ENCODE measurements at places on chromosomes 2 and 18.

GRCh38 chr18:78983512-78983911 is 3.9 kb downstream of the SALL3 start:
- no peak for DNase-seq

GRCh38 chr2:216352653-216353270 is 19.5 kb downstream of the MARCHF4 start:
- no peak for DNase-seq

DNA sequence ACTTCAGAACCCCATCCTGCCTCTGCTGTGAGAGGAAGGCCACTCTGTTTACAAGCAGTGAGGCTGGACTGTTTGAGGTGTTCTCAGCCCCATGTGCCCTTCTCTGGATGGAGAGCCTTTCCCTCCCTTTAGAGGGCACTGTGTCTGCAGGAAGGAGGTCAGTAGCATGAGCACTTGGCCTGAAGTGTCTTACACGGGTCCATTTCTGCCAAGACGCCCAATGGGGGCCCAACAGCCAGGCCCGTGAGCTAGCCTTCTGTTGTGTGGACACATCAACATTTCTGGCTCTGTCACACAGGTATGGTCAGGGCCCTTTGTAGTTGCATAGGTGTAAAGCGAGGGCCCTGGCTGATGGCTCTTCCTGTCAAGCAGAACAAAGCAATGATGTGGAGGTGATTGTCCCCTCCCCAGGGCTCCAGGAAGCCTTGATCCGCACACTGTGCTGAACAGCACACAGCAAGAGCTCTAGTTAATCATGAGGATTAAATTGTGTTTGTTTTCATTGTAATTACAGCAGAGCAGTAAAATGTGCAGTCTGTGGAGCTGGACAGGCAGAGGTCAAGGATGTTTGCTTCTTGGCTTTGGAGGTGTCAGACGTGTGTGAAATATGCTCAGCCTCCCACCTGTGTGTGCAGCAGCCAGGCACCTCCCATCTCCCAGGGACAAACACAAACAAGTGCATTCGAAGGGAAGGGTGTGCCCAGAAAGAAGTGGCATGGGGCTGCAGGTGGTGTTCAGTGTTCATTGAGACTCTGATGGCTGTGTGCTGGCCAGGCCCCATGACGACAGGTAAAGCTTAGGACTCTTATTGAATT is 132.1 kb downstream of the SH3RF3 start:
- DNase-seq: no peak

DNA sequence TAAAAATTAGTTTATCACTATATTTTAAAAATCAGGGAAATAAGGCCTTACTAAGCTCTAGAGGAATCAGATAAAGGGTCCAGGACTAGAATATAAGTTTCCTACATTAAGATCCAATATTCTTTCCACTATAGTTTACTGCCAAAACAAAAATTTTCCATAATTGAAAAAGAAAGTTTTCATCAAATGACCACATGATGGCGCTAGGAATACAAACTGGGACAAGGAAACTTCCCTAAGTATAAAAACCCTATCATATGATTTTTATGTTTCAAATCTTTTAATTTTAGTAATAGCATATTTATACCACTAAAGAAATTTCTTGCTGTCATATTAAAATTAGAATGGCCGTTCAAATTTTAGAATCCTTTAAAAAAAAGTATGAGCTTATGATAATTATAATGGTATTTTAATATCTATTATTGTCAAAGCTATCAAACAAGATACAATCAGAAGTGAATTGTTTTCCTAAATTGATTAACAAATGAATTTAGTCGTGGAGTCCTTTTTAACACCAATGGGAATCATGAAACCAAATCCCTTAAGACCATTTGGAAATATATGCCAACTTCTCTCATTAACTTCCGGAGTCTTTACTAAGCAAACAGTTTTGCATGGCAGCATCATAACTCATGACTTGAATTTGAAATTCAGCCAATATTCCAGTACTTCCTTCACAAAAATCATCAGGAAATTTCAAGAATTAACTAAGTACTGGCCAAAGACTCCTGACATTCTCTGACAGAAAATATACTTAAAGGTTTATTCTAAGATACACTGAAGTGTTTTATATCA is 70.3 kb downstream of the SCN1A start:
- DNase-seq: no peak

- DNase-seq: no peak
Observed at GRCh38 chr2:61640406-61640805, 102.2 kb upstream of the XPO1 start.

- no peak for DNase-seq
Observed at GRCh38 chr2:236775511-236775910, 205.9 kb downstream of the ACKR3 start.

DNA sequence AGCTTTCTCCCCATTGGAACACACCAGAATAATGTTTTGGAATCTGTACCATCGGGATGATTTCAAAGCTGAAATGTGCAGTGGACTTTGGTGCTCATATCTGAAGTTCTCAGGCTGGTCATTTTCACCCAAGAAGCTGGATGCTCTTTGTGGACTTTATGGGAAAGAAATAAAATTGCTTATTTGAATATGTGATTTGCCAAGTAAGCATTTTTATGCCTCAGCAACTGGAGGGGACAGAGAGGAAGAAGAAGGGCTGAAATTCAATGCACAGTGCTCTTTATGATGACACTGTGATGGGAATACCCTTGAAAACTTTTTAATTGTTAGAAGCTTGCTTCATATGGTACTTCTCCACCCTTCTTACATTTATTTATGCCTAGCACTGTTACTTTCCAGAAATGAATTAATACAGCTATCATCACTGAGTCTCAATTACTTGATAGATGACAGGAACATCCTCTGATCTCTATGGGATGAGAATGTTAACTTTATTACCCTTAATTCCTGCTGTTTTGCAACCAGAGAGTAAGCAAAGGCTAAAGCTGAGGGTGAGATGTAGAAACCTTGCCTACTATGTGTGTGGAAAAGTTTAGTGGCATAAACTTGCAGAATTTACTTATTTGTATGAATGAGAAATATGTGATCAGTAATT is 23.6 kb downstream of the SETBP1 start:
- no peak for DNase-seq

DNA sequence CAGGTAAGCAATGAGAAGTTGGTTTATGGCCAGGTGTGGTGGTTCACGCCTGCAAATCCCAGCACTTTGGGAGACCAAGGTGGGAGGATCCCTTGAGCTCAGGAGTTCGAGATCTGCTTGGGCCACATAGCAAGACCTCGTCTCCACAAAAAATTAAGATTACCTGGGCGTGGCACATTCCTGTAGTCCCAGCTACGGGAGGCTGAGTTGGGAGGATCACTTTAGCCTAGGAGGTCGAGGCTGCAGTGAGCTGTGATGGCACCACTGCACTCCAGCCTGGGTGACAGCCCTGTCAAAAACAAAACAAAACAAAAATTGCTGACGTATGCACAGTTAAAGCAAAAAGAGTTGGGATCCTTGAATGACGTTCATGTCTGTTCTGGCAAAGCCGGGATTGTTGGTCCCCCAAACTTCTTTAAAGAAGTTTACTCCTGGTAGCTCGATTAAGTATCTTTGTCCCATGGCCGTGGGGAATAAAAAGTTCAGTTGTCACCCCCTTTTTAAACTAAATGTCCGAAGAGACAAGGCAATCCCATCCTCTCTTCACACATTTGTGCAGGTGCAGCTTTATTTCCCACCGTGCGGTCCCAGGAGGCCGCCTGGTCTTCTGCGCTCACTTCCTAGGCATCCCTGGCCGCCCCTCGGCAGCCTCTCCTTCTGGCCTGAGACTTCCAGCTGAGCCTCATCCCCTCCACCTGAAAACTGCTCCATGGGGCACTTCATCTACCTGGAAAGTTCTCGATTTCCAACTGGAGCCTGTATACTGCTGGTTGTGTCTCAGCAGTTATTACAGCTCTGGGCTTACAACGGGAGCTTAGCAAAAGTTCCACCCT is 762 bp upstream of the SPOPL start:
- DNase-seq: no peak

DNA sequence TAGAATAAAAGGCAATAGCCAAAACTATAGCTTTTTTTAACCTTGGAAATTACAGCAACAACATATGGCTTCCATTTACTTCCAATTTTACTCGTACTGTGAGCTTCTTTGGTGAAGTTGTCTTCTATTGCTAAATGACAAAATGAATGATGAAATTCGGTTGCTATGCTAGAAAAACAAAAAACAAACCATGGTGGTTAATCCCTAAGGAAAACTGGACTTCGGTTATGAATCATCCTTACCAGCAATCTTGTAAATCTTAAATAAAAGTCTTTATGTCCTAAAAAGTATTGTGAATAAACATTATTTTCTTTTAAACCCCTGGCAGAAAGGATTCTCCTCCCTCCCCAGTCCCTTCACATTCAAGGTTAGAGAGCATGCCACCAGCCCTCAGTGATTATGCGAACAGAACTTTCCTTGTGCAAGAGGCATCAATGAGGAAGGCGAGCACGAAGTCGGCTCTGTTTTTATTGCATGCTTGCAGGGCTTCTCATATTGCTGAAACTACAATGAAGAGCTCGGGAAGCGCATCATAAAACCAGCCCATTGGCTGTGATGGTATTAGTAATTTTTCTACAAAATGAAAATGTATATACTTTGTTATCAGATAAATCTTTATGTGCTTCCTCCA is 62.9 kb downstream of the ZNF521 start:
- DNase-seq: no peak

DNA sequence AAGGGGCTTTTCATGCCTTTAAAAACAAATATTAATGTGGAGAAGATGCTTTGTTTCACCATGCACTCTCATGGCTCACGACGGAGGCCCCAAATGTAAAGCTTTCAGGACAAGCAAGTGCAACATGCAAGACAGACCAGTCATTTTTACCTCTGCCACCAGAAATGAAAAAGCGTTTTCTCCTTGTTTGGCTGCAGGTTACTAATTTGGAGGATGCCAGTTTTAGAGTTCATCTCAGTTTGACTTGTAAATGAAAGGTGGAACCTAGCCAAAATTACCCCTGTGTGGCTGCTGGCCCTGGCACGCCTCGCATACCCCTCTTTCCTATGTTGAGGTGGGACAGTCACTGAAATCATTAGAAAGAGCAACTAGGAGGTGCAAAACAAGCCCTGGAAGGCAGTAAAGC is 138.6 kb downstream of the BCL2 start:
- no peak for DNase-seq

Measured in stimulated activated CD8-positive, alpha-beta memory T cell treated with anti-CD3 and anti-CD28 coated beads, Interleukin-15, amount 100 ng/mL, for 4 hours (primary cell).